Uterus (tissue), 4 donors: ENCODE measurements at places on chromosomes 7 and 10. TPM values are rescaled to one million over a fixed set of nuclear protein-coding genes. Genes with fewer than 3 reads are reported as not detected.

PRF1 gene
- not detected for total RNA-seq

GOT1 gene
- 35.0 TPM for total RNA-seq

CHRM2 gene
- 5.6 TPM for total RNA-seq

PRLHR gene
- total RNA-seq: 2.3 TPM

SPDYE16 gene
- total RNA-seq: 0.35 TPM

ANKRD22 gene
- not detected for total RNA-seq

UNC5B gene
- 23.4 TPM for total RNA-seq

C7orf33 gene
- not detected for total RNA-seq

CHAT gene
- total RNA-seq: not detected
